ENCODE measurements at places on chromosomes 12 and 14. TPM values are rescaled to one million over a fixed set of nuclear protein-coding genes. Genes with fewer than 3 reads are reported as not detected.

BRMS1L gene
- total RNA-seq: 3.9 TPM

SVOP gene
- not detected for total RNA-seq

MDM1 gene
- total RNA-seq: 12.4 TPM

LUM gene
- total RNA-seq: 217 TPM

PSMD9 gene
- 73.5 TPM for total RNA-seq

MYRFL gene
- total RNA-seq: not detected

OR4E2 gene
- total RNA-seq: not detected

RGS6 gene
- total RNA-seq: not detected

KLHL33 gene
- total RNA-seq: 1.5 TPM

DDX23 gene
- 62.4 TPM for total RNA-seq

GPR84 gene
- total RNA-seq: not detected

IAPP gene
- not detected for total RNA-seq

SALL2 gene
- total RNA-seq: 3.5 TPM

CAPS2 gene
- 9.2 TPM for total RNA-seq

PTGER2 gene
- 30.0 TPM for total RNA-seq

LTBP2 gene
- total RNA-seq: 243 TPM

Data from fibroblast of lung (primary cell).